ENCODE measurements at places on chromosomes 4 and X.

DNA sequence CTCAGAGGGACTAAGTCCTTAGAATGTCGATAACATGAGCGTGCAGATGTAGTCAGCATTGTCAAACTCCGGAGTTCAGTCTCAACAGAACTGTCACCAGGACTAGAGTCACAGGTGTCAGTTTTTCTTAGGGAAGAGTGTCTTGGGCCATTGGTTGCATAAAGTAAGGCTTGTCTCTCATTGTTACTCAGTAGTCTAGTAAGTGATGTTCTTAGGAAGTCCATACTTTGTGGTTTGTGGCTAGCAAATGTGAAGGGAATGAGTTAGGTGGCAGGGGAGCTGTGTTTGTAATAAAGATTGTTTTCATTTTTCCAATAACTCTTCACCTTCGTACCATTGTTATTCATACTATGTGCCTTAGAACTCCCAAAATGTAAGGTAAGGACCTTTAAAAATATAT, 119.6 kb downstream of the AFF2 start:
- DNase-seq, result no peak

GRCh38 chr4:147370473-147370872, 110.4 kb upstream of the EDNRA start:
- no peak for DNase-seq

DNA sequence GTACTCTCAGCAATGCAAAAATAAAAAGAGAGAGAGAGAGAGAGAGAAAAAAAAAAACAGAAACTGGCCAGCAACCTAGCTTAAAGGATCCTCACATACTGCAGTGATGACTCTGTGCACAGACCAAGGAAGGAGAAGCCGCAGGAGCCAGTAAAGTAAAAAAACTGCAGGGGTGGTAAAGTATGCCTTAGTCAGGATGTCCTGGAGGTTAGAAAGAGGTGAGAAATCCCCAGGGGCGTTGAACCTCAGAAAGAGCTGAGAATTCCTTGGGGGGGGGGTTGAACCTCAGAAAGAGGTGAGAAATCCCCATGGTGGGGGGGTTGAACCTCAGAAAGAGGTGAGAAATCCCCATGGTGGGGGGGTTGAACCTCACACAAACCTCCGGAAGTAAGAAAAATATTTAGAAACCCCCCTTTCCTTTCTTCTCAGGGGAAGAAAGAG, 48.0 kb downstream of the MAGEA9 start:
- DNase-seq, result no peak

DNA sequence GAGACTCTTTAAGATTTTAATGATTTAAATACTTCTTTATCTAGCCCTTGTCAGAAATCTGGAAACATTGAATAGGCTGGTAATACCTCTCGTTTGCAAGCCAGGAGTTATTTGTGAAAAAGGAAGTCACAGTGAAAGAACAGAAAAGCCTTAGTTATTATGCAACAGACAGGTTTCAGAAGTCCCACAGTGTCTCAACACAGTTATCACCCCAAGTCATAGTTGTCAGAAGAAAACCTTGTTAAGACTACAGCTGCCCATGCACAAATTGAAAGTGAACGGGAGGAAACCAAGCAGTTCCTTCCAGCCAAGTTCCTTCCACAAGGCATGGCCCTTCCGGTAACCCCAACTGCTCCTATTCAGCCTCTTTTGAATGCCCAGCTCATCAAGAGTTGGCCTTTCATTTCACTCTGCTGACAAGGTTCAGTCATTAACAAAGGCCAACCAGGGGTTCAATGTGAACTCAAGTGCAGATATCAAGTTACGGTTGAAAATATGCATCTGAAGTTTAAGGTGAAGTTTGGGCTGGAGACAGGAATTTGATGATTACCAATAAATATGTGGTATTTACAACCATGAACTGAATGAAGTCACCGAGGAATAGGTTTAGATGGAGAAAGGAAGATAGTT, 15.6 kb downstream of the ALPK1 start:
- DNase-seq, result no peak

DNA sequence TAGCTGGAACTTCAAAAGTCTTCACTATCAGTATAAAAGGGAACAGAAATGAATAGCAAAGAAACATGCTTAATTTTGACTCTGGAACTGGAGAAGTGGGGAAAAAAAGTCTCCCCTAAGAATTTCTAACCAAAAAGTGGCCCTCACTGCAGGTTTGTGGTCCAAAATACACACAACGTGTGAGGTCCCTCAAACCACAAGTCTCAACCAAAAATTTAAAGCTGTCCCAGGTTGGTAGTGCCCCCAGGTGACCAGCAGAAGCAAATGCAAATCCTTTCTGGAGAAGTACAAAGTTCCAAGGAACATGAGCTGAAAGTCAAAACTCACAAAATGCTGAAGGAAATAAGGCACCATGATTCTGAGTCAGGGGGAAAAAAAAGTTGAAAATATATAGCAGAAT, 23.6 kb upstream of the VAMP7 start:
- no peak for DNase-seq

- no peak for DNase-seq
Measured at GRCh38 chr4:131370846-131371245, 1778.2 kb upstream of the PCDH10 start.

GRCh38 chr4:146340798-146341197, 126.5 kb downstream of the REELD1 start:
- no peak for DNase-seq

- no peak for DNase-seq
Measured at GRCh38 chr4:7819446-7819845, 120.2 kb downstream of the AFAP1 start.

- no peak for DNase-seq
Measured at GRCh38 chr4:40546969-40547788, 82.5 kb downstream of the RBM47 start.

DNA sequence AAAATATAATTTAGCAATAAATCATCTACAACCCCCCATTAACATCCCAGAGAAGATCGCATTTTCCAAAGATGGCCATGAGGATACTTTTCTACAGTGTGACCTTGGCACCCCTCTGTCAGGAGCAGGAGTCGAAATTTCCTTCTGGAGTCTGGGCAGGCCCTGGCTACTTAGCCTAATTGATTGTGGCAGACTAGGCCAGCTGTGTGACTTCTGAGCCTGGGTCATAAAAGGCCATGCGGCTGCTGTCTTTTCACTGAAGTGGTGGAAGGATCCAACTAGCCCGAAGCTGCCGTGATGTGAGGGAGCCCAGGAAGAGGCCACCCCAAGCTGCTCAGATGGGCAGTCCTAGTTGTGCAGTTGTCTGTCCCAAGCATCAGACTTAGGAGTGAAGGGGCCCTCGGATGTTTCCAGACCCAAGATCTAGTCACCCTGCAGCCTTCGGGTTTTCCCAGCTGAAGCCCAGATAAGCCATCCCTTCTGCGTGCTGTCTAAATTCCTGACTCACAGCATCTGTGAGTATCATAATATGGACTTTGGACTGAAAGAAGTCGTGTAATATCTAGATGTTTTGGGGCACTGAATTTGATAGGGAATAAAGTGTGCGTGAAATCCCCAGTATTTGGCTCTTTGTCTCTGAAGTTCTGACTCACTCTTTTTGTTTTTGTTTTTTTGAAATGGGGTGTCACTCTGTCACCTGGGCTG, 21.0 kb downstream of the PDK3 start:
- no peak for DNase-seq

DNA sequence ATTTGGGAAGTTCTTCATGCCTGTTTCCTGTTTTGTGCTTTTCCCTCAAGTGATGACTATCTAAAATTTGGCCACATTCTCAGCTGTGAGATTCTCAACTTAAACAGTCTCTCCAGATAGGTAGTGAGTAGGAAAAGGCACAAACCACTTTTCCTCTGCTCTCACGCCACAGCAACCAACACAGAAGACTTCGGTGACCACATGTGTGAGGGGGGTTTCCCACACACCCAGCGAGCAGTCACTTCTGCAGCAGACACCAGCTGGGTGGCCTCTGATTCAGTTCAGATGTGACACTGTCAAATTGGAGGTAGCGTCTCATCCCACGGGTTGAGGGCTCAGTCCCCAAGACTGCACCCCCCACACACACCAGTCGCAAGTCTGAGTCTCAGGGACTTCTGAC, 25.1 kb upstream of the CLDN34 start:
- no peak for DNase-seq

DNA sequence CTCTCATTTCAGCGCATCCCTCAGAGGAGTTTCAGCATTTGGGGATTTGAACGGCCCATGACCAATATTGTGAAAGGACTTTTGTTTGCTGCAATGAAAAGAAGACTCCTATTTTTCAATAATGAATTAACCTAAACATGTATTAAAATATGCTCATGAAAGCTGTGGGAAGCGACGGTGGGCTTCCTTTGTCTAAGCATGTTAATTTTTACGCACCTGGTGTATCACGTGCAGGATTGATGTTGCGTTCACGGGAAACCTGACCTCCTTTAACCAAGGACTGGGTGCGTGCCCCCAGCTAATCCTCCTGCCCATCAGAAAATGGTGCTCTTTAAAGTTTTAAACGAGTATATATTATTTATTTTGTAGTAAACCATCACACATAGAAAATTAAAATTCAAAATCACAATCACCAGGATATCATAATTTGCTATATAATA, 590 bp upstream of the CCDC110 start:
- no peak for DNase-seq

GRCh38 chr4:5571646-5572045, 136.7 kb downstream of the EVC2 start:
- DNase-seq, result no peak

DNA sequence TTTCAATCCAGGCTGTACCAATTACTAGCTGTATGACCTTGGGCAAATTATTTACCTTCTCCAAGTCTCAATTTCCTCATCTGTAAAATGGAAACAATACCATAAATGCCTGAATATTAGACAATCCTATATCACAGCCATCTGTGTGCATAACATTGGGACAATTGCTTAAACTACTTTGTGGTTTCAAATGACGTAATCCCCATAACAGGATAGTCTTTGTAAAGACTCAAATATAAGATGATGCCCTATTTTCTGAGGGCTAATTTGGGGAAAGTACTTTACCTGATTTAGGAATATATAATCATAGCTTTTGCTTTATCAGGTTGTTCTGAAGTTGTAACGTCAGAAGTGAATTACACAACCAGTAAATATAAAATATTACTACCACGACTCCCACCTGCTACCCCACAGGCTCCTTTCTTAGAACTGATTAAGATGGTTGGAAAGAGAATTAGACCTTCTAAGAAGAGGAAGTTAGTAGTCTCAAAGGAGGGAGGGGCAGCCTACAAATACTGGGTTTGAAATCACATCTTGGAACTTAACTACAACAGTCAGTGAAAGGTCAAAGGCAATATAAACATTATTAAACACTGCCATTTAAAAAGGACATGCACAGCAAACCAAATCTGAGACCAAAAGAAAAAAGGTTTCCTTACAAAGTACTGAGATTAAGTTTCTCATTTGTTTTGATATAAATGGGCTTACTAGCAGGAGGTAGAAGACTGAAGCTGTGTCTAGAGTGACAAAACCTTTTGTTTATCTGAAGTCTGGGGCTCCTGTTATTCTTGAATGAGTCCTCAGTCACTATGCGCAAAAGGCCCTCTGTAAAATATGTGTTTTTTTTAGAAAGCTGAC, 215.0 kb downstream of the SCFD2 start:
- no peak for DNase-seq

- DNase-seq, result no peak
Measured at GRCh38 chr4:61805227-61805626, 605.1 kb downstream of the ADGRL3 start.

DNA sequence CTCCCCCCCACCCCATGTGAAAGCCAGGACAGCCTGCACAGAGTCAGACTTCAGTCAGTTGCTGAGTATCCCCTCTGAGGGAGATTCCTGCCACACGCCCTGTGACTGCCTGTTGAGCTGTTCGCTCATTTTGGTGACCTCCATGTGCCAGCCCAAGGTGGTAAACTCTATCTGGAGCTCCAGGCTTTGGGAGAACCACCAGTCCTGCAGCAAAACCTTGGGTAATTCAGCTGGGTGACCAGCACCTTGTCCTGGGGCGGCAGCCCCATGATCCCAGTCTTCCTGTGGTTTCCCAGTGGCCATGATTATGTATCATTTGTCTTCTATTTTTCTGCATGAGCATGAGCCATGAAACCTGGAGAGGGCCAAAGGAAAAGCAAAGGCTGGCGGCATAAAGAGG, 73.4 kb downstream of the NBDY start:
- no peak for DNase-seq

DNA sequence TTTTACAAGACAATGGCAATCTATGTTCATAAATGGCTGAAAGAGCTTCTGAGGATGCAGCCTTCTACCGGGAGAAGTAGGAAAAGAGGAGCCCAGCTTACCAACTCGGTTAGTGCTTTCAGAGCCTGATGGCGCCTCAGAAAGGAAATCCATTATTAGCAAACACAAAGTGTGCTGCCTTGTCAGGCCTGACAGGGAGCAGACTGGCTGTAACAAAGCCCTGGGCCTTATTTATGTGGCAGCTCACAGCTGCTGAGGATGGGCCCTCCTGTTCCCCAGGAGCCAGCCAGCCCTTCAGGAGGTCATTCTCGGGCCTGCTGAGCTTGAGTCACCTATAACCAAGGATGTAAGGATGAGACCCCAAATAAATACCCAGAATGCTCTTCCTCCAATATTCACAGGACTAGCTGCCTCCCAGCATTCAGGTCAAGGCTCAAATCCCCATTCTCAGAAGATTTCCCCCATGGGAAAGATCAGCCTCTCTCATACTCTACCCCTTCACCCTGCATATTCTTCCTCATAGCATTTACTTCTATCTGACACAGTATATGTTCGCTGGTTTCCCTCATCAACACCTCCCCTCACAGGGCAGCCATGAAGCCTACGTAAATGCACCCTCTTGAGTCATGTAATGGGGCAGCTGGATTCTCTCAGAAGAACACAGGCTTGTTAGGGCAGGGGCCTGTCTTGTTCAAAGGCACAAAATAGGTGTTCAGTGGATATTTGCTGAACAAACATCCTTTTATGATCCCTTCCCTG, 227.0 kb upstream of the RASGEF1B start:
- DNase-seq, result no peak

DNA sequence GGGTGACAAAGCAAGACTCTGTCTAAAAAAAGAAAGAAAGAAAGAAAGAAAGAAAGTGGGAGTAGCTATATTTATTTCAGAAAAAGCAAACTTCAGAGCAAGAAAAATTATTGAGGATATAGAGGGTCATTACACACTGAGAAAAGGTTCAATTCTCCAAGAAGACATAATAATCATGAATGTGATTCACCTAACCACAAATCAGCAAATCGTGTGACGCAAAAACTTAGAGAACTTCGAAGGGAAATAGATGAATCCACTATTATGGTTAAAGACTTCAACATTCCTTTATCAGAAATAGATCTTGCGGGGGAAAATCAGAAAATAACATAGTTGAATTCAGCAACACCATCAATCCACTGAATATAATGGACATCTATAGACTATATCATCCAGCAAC, 219.3 kb upstream of the LDB2 start:
- DNase-seq, result no peak

DNA sequence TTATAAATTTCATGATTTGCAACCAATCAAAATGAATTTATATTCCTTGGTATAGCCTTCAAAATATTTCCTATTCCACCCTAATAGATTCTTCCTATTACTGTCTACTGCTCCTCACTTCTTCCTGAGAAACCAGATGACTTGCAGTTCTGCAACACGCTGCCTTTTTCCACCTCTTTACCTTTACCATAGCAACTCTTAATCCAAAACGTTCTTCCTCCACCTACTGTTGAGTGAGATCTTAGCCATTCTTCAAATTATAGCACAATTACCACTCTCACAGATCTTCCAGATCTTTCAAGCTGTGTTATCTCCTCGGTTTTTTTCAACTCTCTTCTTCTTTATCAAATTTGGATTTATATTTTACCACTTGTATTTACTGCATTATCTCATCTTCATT, 289.8 kb downstream of the ADGRL3 start:
- DNase-seq, result no peak
